ENCODE measurements at places on chromosomes 13 and 19.
A peak's percentile ranks its signal among the peaks of the same experiment; 100 is the strongest.

DNA sequence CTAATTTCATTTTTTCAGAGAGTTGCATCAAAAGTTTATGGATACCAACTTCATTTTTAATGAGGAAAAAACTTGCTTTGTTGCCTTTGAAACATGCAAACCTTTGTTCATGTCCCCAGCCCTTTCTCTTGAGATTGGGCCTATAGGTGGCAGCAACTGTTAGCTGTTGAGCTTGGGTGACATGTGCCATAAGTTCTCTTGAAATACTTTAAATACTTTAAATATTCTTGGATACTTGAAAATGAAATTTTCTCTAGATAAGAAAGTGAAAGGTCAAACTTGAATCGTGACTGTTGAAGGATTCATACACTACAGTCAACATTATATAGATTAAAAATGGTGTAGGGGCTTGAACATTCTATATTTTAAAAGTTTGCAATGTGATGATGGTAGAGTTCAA lies 294.9 kb downstream of the NDFIP2 start:
- no peak for DNase-seq

DNA sequence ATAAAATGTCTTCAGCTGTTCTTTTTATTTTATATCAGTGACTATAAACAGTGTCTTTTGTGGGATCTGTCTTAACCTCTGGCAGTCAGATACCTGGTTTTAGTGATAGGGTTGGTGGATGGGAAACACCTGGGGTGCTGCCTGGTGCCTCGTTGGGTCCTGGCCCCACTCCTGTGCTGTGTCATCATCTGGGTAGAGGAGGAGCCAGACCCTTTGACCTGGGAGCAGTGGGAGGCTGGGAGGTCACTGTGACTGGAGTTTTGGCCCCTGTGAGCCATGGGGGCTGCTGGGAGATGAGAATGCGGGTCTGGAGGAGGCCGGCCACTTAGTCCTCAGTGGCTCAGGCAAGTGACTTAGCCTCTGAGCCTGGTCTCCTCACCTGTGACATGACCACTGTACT lies 29.4 kb downstream of the TDRD12 start:
- DNase-seq, result no peak

- no peak for DNase-seq
These were observed 178.7 kb upstream of the PCDH9 start for GRCh38 chr13:67408798-67409197.

GRCh38 chr19:1220976-1221903 lies 15.7 kb downstream of the STK11 start:
- peak; percentile 77 for DNase-seq

- peak; percentile 93 for DNase-seq
These were observed 4.6 kb downstream of the S1PR2 start for GRCh38 chr19:10226376-10227025.

GRCh38 chr13:102172406-102172805 lies 229.4 kb downstream of the FGF14 start:
- DNase-seq, result no peak

DNA sequence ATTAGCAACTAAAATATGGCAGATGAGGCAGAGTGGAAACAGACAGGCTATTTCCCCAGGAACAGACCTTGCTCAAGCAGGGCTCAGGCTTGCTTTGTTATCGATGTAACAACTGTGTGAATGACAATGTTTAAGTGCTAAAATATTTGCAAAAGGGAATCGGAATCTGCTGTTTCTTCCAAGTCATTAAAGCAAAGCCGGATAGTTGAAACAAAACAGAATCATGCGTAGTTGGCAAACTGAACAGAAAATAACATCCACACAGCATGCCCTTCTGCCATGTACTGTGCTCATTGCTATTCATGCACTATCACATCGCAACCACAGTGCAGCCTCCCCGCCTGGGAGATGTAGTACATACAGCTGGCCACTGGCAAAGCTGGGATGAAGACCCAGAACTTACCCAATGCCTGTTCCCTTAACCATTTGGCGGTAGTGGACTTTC lies 799.1 kb downstream of the DIAPH3 start:
- no peak for DNase-seq

- DNase-seq, result no peak
These were observed 494.6 kb downstream of the MYO16 start for GRCh38 chr13:109123971-109124370.

DNA sequence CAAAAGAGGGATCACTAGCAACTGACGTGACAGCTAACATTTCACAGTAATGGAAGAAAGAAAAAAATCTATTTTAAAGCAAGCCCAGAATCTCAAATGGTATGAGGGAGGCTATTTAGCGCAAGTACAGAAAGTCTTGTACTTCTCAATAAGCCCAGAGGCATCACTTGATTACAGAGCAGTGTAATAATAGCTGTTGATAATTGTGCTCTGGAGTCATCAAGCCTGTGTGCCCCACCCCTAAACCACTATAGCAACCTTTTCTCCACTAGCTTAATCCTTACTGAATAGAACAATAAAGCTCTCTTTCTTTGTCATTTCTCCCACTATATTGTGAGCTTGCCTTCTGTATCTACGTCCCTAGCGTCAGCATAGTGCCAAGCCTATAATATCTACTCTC lies 56.6 kb downstream of the FREM2 start:
- no peak for DNase-seq

DNA sequence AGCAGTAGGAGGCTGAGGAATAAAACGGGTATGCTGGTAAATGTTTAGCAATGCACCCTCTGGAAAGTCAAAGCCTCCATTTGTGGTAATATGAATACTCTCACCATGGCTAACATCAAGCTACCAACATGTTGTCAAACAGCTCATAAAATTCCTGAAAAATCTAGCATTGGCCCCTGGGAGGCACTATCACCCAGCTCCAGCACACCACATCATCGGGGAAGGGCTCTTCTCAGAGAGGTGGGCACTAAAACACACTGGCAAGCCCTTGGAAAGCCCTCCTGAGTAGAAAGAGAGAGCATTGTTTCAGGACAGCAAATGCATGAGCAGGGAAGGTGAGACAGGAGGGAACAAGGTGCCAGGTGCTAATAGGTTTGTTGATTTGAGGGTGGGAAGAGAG lies 53.9 kb upstream of the FLT1 start:
- no peak for DNase-seq

- no peak for DNase-seq
These were observed 109.5 kb downstream of the TM9SF2 start for GRCh38 chr13:99610702-99611289.

DNA sequence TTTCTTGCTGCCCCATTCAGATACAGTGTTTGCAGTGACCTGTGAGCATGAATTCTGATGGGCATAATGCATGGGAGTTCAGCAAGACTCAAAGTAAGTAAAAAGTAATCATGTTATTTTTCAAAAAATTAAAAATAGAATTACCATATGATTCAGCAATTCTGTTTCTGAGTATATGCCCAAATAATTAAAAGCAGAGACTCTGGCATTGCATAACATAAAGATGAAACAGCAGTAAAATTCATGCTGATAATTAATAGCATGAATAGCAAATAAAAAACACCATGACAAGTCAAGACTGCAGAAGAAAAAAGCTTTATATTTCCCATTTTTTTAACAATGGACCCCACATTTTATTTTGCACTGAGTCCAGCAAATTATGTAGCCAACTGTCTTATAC lies 21.3 kb downstream of the RNF6 start:
- DNase-seq, result no peak
